ENCODE measurements at places on chromosomes 4 and X.

- peak; percentile 42 for DNase-seq
These were observed 94.5 kb upstream of the IL13RA1 start for GRCh38 chrX:118632862-118633261.

DNA sequence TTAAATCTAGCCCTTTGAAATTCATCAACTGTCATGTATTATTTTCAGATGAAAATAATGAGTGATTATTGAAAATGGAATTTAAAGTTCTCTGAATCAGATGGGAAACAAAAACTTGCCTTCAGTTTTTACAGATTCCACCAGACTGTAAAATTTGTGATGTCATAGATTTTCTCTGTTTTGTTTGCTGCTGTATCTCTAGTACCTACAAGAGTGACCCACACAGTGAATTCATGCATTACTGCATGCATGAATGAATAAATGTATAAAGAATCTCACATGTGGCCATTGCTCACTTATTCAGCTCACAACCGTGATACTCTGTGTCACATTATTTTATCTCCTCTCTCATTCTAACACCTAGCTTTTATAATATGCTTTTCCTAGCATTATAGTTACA lies 532.2 kb upstream of the AGA start:
- no peak for DNase-seq

DNA sequence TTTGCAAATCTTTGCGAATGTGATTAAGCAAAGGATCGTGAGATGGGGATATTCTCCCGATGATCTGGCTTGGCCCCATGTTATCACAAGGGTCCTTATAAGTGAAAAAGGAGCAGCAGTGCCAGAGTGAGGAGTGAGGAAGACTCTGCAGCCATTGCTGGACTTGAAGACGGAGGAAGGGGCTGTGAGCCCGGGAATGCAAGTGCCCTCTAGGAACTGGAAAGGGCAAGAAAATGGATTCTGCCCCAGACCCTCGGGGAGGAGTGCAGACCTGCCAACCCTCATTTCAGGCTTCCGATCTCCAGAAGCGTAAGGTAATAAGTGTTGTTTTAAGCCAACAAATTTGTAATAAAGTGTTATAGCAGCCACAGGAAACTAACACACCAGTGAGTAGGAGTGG lies 76.3 kb downstream of the EVC start:
- DNase-seq = no peak

DNA sequence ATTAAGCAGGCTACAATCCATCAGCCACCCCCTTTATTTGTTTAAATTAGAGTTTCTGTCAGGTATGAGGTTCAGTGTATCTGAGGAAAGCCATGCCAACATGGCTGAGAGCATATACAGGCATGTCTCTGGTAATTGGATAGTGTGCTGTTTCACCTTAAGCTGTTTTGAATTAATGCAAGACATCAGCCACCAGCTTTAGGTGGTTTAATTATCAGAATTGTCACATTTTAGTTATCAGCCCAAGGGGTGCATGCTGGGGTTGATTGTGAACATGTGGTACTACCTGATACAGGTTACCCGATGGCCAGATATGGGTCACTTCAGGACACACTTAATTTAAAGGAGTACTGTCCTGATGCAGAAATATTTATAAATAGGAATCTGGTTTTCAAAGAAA lies 353.2 kb upstream of the TENM3 start:
- no peak for DNase-seq

DNA sequence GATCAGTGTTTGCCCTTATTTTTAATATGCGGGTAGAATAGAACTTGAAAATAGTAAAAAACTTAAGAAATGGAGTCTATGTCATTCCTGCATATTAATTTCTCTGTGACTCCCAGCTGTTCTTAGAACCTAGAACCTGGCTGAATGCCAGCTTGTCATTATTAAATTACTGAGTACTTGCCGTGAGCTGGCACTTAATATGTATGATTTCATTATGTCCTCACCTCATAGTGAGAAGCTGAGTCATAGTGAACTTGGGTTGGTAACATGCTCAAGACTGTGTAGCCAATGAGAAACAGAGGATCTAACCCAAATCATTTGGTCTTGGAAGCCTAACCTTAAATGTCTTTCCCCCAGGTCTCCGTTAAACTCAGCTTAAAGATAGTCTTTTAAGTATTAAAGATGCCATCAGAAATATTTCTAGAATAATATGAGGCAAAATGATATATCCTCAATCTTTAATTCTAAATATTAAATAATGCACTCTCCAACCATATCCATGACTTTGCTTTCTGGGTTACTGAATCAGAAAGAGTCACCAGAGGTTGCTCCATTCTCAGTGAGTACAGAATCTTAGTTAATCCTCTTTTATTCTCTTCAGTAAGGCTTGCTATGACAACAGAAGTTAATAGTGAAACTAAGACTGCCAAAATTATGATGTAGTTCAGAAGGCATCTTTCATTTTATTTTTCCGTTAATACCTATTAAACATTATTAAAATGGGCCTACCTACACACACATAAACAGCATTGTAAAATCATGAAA lies 58.6 kb upstream of the TLL1 start:
- no peak for DNase-seq

DNA sequence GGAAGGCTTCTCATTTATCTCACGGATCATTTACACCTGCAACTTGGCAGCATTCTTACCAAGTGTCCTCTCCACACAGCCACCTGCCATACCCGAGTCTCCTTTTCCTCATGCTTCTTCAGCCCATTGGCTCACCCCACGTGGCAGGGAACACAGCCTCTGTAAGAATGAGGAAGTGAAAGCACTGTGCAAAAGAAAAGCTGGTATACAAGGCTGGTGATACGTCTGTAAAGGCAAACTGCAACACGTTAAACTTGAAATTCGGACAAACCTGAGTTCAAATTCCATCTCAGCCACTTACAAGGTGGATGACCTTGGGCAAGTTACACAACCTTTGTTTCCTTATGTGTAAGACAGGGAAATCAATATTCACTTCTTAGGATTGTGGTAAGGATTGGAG lies 164.0 kb upstream of the RASGEF1B start:
- no peak for DNase-seq

DNA sequence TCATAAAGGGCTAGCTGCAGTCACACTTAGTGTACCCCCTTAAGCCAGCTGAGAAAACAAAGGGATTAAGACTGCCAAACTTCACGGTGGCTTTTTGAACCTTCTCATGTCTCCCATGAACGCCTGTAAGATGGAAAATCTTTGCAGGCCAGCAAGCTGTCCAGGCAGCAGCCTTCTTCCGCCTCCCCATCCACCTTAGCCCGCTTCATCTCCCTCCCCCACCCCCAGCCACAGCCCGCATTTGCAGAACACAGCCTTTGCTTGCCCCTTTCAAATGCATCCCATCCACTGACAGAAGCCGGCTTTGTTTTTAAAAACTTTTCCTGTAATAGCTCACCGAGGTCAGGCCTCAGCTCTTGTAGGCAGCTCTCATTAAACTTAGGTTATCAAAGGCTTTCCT lies 113.8 kb upstream of the FAM9B start:
- DNase-seq = no peak

- no peak for DNase-seq
These were observed 33.1 kb upstream of the GPR34 start for GRCh38 chrX:41655631-41656030.

DNA sequence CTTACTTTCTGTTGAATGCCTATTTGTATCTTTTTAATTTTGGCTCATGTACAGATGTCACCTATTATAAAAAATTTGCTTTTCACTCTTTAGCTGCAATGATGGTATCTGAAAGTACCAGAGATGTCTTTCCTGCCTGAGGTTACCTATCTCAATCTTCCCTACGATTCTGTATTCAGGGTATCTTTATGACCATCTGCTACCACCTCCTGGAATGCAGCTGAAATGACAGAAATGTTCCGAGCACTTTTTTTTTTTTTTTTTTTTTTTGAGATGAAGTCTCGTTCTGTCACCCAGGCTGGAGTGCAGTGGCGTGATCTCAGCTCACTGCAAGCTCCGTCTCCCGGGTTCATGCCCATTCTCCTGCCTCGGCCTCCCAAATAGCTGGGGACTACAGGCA lies 136.4 kb downstream of the REPS2 start:
- DNase-seq = no peak

DNA sequence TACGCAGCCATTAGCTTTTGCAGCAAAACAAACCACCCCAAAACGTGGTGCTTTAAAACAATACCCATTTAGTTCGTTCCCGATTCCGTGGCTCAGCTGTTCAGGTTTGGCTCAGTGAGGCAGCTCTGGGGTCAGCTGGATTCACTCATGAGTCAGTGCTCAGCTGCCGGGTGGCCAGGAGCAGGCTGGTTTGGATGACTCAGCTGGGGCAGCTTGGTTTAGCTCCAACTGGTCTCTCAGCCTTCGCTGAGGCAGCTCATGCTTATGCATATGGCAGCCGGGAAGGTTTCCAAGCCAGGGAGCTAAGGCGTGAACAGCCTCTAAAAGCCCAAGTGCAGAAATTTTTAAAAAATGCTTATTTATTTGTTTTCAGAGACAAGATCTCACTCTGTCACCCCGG lies 13.3 kb upstream of the CD99 start:
- no peak for DNase-seq

DNA sequence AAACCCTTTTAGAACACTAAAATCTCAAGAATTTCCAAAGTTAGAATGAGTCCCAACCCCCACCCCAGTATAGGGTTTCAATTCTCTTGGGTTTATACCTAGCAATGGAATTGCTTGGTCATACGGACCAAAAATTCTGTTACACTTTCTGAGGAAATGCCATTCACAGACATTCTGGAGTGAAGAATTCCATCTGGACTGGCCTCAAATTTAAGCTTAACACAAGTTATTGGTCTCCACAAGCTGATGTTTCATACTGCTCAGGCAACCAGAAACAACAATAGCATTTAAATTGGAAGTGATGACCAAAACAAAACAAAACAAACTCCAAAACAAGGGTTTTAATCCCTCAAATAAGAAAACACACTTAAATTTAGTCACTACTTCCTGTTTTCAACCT lies 51.1 kb downstream of the GPC4 start:
- DNase-seq = no peak
